ENCODE measurements at places on chromosomes 7 and 10.
A peak's percentile ranks its signal among the peaks of the same experiment; 100 is the strongest.

- no peak for DNase-seq
Observed at GRCh38 chr7:37421861-37422500, 26.7 kb downstream of the ELMO1 start.

DNA sequence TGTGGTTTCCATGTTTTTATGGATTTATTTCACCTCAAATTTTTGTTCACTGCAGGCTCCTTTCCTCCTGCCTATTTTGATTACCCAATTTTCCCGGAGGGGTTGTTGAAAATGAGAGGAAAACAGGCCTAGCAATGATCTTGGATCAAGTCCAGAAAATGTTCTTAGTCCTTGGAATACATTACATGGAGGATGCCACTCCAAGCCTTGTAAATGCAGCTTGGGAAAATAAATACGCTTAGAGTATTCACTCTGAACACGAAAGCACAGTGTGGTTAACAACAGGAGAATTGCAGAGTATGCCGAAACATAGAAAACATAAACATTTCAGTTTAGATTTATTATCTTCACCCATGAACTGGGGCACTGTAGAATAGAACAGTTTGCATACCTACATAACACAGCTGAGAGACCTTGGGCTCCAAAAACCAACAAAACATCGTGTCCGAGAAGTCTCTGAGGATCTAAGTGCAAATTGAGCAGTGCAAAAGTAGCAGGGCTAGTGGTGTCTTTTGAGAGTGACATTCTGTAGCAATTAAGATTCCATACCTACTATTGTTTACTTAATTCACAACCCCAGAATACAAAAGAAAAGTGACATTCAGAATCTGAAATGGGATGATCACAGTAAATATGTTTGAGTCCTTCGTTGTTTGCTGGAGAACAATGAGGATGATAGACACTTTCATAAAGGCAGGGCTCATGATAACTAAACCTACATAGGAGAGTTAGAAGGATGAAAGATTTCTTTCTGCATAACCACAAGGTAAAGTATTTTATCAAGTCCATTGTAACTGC is 7.6 kb upstream of the CD36 start:
- no peak for DNase-seq

GRCh38 chr10:79078367-79079053 is 9.7 kb downstream of the ZMIZ1 start:
- no peak for DNase-seq

DNA sequence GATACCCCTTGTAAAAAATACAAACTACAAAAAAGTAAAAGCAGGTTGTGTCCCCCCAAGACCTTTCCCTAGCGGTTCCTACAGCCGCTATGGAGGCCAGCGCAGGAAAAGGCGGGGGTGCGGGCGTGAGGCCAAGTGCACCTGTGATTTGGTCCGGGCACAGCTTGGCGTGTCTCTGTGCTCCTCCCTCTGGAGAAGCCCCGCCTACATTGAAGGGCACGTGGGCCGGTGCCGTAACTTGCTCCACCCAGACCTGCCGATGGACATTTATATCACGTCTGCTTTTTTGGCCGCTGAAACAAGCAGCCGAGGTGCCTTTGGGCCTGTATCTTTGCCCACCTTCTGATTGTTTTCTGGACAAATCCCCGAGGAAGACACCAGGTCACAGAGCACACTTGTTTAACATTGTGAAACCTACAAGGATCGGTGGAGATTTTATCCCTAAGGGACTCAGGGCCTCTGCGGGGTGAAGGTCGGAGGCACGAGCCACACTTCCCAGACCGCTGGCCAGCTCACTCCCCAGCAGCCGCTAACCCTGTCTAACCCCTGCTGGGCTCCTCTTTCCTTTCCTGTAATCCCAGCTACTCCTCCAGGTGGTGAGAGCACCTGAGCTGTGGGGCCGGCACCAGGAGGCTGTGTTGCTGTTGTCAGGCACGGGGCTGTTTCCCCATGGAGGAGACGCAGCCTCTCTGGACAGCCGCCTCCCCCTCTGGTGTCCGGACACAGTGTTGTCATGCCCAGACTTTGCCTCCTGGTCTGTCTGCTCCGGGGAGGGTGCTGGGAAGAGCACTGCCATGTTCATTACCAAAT is 18.8 kb upstream of the INPP5A start:
- DNase-seq: no peak

DNA sequence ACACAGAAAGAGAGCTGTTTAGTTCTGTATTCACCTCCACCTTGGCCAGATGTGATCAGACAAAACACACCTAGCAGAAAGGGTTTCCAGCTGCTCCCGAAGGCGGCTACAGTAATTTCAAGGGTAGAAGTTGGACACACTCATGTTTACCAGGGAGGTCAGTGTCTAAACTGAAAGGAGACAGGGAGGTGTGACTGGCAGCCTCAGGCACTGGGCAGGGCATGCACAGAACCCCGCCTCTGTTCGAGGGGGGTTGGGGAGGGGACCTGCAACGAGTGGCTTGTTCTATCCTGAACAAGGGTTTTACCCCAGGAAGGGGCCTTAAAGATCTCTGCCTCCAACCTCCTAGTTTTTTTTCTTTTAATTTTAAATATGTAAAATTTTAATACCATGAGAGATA is 49.6 kb downstream of the BPGM start:
- DNase-seq: no peak

- no peak for DNase-seq
Observed at GRCh38 chr10:88253128-88253527, 330.0 kb downstream of the RNLS start.

DNA sequence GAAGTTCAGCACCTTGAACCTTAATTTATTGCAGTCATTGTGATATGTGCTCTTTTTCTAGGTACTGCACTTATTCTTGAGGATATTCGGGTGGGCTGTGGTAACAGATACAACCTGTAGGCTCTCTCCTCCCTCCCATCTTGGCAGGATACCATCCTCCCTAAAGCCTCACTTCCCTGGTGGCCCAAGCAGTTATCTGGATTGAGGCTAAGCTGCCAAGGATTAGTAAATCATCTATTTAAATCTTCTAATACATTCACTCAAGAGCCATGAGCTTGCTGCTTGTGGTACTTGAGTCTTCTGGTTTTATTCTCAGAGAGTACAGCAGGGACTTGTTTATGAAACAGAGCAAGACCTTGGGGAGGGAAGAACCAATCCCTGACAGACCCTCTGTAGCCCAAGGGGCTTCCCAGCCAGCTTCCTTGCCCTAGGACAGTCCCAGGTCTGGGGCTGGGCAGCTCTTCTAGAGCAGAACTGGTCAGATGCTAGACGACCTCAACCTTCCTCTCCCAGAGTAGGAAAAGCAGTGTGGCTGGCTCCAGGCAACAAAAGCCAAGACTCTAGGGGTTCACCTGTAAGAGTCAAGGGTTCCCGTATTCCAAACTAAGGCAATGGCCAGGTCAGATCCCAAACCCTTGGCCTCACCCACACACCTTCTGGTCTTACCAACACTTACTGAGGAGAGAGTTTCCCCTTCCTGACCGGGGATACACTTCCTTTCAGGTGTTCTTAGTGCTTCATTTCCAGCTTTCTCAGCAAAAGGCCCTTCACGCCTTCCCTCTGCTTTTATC is 21.3 kb downstream of the WNT8B start:
- DNase-seq: no peak

DNA sequence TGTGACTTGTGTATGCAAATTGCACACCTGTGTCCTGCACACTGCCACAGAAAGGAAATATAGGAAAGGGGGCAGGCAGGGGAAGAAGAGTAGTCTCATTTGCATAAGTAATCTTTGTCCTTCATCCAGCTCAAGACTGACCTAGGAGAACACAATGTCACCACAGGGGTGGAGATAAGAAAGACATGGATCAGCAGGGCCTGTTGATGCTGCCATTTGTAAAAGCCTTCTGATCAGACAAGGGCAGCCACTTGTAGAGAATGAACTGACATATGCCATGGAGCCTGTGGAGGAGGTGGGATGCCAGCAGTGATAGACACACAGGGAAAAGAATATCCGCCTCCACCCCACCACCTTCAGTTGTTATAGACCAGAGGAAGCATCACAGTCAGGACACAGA is 528.9 kb downstream of the HTR7 start:
- DNase-seq: no peak

GRCh38 chr10:121369616-121370015 is 228.6 kb downstream of the FGFR2 start:
- DNase-seq: no peak

DNA sequence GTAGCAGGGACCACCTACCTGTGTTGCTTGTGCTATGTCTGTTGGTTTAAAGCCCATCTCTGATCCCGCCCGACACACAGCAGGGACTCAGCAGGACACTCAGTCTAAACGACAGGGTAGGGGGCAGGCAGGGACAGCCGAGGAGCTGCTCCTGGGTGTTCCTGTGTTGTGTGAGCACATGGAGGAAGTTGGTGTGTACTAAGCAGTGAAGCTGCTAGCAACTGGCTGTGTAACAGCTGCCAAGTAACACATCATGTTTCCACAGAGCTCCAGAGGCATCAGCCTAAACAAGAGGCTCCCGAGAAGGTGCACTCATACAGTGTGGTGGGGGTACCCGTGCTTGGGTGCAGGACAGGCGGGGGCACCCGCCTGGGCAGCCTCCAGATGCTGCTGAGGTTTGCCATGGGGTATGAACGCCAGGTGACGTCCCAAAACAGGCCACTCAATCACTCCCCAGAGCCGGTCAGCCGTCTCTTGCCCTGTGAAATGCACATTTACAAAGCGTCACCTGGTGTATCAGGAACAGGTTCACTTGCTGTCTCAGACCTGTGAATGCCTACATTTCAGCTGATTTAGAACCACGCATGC is 59.6 kb downstream of the PTPRN2 start:
- DNase-seq: no peak

DNA sequence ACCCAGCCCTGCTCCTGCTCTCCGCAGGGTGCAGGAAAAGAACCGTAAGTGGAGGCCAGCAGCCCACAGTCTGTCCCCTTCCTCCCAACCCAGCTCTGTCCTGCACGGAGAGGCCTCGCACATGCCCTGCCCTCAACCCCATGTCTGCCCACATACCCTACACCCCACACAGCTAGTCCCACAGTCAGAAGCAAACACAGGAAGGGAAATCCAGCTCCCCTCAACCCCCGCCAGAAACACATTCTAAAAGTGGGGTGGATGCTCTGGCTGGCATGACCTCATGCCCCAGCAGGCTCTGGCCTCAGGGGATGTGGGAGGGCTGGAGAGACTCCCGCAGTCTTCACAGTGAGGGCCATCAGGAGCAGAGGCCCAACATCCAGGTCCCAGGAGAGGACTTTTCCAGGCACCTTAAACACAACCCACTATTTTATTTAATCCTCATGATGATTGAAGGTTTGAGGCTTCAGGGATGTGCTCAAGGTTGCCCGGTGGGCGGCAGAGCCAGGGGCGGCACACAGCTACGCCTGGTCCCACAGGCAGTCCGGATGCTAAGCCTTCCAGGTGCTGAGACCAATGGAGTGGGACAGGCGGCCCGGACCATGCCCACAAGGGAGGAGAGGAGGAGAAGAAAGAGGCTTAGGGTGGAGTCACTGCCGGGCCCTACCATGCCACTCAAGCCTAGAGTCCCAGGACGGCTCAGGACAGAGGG is 29.9 kb downstream of the CALML5 start:
- DNase-seq: no peak

GRCh38 chr10:131453721-131454634 is 142.5 kb upstream of the TCERG1L start:
- peak; percentile 67 for DNase-seq

- no peak for DNase-seq
Observed at GRCh38 chr10:96125142-96125515, 5.0 kb upstream of the ZNF518A start.

- DNase-seq: no peak
Observed at GRCh38 chr10:6624392-6624791, 44.3 kb upstream of the PRKCQ start.

DNA sequence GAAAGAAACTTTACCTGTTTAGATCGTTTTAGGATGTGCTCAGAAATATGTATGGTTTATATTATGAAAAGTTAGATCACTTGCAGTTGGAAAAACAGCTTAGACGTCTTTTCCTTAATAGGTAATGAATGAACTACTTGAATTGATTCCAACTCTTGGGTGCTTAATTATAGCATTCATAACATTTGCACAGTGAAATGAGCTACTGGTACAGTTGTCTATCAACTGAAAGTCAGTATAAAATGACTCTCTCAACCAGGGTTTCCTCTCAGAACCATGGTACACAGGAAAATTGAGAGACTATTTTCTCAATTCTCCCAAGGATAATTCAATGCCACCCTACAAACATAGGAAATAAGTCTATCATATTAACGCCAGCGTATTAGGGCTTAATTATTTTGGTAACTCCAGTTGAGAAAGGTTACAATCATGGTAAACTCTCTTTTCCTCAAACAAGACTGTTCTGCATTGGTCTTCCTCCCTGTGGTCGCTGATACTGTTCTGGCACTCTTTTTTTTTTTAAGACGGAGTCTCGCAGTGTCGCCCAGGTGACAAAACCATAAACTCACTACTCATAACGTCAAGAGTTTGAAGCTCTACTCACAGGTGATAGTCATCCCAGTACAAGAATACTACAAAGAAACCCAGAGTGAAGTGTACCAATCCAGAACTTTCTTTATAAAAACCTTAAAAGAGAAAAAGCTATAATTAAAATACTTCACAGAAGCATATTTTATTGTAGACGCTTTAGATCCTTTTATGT is 2.0 kb downstream of the ANLN start:
- no peak for DNase-seq

- DNase-seq: no peak
Observed at GRCh38 chr7:14207138-14207537, 217.7 kb upstream of the ETV1 start.

- DNase-seq: no peak
Observed at GRCh38 chr7:52639126-52639525, 396.3 kb upstream of the POM121L12 start.

DNA sequence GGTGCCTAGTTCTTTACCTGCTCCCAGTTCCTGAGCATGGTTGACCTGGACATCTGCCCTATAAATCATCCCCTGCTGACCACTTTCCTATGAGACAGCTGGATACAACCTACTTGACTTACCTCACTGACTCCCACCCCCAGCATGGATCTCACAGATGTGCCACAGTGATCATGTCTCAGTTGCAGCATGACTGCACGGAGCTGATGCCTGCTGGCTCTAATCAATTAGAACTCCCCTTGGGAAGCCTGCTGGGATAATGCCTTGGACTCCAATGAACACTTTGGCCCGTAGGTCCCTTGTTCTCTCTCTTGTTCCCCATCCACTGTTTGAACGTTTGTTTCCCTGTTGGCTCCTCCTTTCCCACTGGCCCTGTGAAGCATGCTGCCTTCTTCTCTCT is 271.2 kb upstream of the IGFBP3 start:
- no peak for DNase-seq

Data from activated T-cell treated with anti-CD3 and anti-CD28 coated beads for 48 hours (primary cell).